Suprapubic skin (tissue), 4 donors: ENCODE measurements at places on chromosomes 12 and 14.

DNA sequence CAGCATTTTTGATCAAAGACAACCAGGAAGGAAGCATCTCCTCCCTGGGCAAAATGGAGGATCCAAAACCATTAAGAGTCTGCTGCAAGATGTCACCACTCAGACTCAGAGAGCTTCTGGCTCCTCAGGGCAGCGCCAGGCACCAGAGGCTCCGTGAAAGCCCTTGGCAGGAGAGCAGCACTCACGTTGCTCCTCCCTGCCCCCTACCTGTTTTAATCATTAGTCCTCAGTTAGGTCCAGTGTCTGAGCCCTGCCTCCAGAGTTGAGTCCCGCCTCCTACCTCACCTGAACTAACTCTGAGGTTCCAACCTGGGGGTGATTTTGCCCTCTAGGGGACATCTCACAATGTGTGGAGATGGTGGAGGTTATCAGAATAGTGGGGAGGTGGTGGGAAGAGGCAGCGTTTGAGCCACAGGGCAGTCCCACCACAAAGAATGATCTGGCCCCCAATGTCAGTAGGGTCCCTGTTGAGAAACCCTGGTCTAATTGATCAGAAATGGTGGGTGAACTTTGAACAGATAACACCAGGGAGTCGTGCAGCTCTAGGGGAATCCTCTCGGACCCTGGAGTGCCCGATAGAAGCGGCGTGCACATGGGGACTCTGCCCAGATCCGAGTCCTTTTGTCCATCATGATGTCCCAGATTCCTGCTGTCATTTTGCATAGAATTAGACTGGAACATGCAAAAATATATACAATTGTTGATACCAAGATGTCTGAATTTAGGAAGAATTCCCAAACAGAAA lies 156.7 kb upstream of the DIO3 start:
- no peak for DNase-seq

GRCh38 chr12:81224626-81225025 lies 146.7 kb downstream of the ACSS3 start:
- no peak for DNase-seq

DNA sequence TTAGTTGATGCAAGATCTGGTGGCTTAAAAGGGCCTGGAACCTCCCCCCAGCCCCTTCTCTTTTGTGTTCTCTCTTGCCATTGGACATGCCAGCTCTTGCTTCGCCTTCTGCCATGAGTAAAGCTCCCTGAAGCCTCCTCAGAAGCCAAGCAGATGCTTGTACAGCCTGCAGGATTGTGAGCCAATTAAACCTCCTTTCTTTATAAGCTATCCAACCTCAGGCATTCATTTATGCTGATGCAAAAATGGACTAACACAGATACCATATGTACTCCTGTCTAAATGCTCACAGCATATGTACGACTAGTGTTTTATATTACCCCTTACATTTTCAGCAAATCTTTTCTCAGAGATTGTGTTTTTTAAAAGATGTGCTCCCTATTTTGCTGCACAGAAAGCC lies 26.7 kb downstream of the CLEC1A start:
- no peak for DNase-seq

DNA sequence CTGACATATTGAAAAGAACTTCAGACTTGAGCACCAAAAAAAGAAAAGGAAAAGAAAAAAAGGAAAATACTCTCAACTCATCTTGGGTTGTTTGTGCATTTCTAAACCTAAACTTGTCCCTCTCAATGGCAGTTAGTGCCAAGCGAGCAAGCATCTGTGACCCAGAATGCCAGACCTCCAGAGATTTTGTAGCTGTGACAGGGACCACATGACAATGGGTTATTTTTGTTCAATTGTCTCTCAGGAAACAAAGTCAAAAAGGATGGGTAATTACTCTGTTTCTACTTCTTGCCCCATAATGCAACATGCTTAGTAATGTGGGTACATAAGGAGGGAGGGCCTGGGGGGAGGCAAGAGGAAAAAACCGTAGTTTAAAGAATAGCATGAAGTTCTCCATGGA lies 285.7 kb upstream of the RTL1 start:
- DNase-seq, result no peak

DNA sequence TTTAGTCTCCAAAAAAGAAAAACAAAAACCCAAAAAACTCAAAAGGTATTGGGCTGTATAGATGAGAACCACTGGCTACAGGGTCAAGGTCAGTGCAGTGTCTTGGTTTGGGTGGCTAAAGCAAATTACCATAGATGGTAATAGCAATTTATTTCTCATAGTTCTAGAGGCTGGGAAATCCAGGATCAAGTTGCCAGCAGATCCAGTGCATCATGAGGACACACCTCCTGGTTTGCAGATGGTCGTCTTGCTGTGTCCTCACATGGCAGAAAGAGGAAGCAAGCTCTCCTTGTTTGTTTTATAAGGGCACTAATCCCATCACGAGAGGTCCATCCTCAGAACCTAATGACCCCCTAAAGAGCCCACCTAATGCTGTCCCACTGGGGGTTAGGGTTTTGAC lies 11.2 kb downstream of the COX14 start:
- no peak for DNase-seq

GRCh38 chr12:124388679-124389137 lies 93.8 kb downstream of the RFLNA start:
- DNase-seq, result no peak

DNA sequence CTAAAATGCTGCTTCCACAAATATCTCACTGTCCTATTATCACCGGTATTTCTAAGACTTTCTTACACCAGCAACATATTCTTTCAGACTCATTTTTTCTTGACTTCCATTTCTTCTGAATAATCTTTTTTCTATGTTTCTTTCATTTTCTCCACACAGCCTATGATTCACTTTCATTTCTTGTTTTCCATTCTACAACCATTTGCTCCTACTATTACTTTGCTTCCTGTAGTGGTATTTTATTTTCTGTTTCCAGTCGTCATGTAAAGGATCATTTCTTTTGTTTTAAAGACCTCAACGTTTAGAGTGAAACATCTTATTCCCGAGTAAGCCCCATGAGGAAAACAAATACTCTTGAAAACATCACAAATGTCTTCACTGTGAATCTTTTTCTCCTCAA lies 182.2 kb upstream of the MDGA2 start:
- no peak for DNase-seq

GRCh38 chr12:15839682-15840081 lies 42.5 kb upstream of the STRAP start:
- no peak for DNase-seq

DNA sequence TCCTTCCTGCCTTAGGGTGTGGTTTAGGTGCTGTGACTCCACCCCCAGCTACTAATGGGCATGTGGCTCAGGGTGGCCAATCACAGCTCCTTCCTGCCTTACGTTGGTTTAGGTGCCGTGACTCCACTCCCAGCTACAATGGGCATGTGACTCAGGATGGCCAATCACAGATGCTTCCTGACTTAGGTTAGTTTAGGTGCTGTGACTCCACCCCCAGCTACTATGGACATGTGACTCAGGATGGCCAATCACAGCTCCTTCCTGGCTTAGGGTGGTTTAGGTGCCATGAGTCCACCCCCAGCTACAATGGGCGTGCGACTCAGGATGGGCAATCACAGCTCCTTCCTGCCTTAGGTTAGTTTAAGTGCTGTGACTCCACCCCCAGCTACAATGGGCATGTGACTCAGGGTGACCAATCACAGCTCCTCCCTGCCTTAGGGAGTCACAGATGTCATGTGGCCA lies 163.9 kb downstream of the TBX5 start:
- DNase-seq, result no peak

DNA sequence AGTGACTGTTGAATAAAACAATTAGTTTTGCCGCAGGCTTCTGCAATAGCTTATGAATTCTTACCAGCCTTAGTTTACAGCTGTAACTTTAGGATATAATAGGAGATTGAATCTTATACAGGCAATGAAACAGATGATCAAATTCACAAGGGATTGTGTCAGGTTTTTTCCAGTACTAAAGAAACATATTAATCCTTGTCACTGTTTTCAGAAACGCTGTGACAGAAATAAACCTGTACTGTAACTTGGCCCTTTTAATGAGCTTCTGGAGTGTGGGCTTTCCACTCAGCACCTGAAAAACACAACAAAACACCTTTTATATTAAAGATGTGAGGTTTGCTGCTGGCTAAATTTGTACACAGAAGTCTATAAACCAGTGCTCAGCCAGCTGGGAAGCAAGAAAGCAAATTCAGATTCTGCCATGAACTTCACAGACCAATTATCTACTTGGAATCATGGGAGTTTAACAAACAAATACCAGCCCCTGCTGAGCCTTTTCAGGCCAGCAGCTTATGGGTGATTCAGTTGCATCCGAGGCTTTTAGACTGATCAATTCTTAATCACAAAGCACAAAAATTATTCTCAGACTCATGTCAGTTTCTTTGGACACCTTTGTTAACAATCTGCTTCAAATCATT lies 109.5 kb downstream of the FOXG1 start:
- DNase-seq, result no peak

DNA sequence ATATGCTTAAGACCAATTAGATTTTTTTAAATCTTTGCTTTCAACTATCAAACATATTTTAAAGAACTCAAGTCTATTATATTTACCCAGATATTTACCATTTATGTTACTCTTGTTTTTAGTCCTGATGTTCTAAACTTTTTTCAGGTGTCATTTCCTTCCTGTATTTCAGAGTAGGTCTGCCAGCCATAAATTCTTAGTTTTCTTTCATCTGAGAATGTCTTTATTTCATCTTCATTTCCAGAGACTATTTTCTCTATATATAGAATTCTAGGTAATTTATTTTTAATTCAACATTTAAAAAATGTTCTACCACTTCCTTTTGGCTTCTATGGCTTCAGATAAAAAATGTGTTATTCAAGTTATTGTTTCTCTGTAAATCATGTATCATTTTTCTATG lies 218.2 kb upstream of the AMIGO2 start:
- DNase-seq, result no peak

GRCh38 chr12:108875682-108876361 lies 4.1 kb upstream of the DAO start:
- DNase-seq, result no peak

GRCh38 chr12:52825961-52826360 lies 8.2 kb downstream of the KRT79 start:
- no peak for DNase-seq

DNA sequence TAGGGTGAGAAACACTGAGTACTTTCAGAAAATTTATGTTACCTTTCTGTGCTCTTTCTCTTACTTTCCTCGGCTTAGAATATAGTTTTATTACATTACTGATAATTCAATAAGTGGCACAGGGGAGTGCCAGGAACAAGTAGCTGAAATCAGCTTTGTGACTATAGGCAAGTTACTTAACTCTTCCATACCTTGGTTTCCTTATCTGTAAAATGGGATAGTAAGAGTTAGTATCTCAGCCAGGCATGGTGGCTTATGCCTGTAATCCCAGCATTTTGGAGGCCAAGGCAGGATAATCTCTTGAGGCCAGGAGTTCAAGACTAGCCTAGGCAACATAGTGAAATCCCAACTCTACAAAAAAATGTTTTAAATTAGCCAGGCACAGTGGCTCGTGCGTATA lies 15.4 kb downstream of the BBOF1 start:
- DNase-seq, result no peak

GRCh38 chr14:58238252-58239243 lies 6.1 kb upstream of the PSMA3 start:
- DNase-seq, result no peak

- no peak for DNase-seq
Measured at GRCh38 chr12:49949866-49950265, 671 bp upstream of the AQP2 start.

DNA sequence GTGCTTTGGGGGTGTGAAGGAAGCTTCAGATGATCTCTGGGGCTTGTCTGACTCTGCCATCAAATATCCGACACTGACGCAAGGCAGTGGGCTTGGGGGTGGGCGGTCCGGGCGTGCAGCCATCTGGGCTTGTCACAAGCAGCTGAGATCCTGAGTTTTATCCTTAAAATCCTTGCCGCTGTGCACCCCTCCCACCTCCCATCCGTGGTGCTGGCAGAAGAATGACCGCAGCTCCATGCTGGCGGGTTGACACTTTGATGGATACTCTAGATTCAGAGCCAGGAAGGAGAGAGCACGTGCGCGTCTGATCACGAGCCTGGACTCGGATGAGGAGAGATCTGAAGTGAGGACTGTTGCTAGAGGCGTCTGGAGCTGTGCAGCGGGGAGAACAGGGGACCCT lies 3.0 kb downstream of the ZFYVE21 start:
- DNase-seq, result no peak

DNA sequence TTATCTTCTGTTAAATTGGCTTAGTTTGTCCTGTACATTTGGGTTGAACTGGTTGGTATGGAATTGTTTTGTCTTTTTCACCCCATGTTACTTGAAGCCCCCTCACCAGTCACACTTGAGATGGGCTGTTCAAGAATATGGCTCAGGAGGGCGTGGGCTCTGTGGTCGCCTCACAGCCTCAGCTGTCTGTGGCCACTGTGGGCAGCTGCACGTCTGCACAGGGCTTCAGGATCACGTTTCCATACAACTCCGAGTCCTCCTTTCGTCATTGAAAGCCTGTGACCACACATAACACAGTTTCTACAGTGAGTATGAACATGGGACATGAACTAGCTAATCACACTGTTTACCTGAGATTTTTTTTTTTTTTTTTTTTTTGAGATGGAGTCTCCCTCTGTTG lies 81.3 kb downstream of the MOK start:
- no peak for DNase-seq

GRCh38 chr14:101010835-101011234 lies 107.3 kb upstream of the RTL1 start:
- DNase-seq, result no peak

GRCh38 chr14:97978341-97978740 lies 1181.2 kb downstream of the VRK1 start:
- DNase-seq, result peak; percentile 88

DNA sequence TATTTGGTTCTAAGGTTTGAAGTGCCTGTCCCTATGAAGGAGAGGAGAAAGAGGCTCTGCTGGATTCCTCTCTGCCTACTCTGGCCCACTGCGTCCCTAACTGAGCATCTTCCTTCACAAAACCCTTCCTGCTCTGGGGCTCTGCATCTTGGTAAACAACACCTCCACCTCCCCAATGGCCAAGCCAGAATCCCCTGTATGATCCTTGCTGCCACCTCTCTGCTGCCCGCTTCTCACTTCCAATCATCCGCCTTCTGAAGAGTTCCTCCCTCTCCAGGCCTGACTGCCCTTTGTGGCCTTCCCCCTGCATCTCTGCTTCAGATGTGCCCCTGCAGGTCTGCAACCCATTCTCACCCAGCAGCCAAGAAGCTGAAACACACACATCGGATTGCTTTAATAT lies 110.6 kb upstream of the RPH3A start:
- DNase-seq, result no peak

- DNase-seq, result no peak
Measured at GRCh38 chr12:38744041-38744440, 161.3 kb downstream of the CPNE8 start.
